ENCODE measurements at places on chromosomes 5 and 9. TPM values are rescaled to one million over a fixed set of nuclear protein-coding genes. Genes with fewer than 3 reads are reported as not detected.

PTGES2 gene
- total RNA-seq = 26.6 TPM

ANKRD34B gene
- total RNA-seq = not detected

FAM221B gene
- not detected for total RNA-seq

GDNF gene
- total RNA-seq = not detected

LRRC19 gene
- not detected for total RNA-seq
